ENCODE measurements at places on chromosomes 2 and 18. TPM values are rescaled to one million over a fixed set of nuclear protein-coding genes. Genes with fewer than 3 reads are reported as not detected.

DNA sequence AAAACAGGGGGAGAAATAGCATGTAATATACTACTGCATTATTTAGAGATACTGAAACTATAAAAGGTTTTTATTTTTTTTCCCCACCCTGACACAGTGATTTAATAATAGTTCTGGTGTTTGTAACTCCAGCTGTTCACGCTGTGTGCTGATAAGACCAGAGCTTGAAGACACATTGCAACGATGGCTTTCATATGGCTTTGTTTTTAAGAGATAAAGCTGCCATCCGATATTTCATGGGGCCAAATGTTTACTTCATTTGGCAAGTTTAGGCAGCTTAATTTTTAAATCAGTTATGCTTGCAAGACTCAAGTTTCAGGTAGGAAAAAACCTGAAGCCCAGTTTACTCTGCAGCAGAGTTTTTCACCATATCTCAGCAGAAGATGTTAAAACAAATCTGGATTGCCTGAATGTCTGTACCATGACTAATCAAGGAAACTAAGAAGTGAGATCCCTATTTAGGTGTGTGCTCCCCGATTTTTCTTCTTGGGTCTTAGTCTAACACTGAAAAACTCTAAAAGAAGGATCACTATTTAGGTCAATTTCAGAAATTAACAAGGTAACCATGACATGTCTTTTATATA lies 508.6 kb downstream of the PARD3B start:
- DNase-seq = no peak

- DNase-seq = no peak
Measured at GRCh38 chr2:9699139-9700108, 68.6 kb upstream of the YWHAQ start.

- DNase-seq = no peak
Measured at GRCh38 chr2:84858123-84858522, 22.8 kb downstream of the TRABD2A start.

- DNase-seq = no peak
Measured at GRCh38 chr18:56637711-56638231, 621 bp downstream of the TXNL1 start.

- peak; percentile 49 for DNase-seq
Measured at GRCh38 chr2:161172901-161173540, 12.8 kb downstream of the TANK start.

DNA sequence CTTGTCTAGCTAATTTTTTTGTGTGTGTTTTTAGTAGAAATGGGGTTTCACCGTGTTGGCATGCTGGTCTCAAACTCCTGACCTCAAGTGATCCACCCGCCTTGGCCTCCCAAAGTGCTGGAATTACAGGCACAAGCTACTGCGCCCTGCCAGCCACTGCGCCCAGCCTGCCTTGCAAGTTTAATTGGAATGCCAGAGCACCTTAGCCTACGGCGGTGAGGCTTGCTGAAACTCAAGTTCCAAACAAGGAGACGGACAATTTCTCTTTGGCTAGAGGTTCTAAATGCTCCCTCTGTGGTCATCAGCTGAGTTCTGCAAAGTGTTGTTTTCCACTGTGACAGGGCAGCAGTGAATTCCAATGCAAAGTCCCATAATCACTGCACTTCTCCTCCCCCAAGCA lies 583.4 kb downstream of the KCNJ3 start:
- DNase-seq = no peak

DNA sequence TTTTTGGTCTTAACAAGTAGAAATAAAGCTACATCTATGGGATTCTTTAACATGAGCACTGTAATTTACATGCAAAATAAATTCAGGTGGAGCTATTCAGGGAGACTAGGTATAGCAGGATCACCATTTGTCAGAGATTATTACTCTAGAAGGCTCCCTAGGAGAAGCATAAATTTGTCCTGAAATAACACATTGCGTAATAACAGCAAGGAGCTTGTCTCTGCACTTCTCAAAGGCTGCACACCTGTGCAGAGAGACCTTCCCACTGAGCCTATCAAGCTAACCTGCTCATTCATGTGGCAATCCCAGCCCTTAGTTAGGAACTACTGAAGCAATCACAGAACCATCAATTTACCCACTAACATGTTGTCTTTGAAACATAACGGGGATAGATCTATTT lies 437.4 kb upstream of the MC4R start:
- DNase-seq = no peak

GRCh38 chr2:99662761-99663341 lies 173.0 kb upstream of the REV1 start:
- no peak for DNase-seq

Gene DAPL1
- not detected for total RNA-seq

Gene IL1F10
- total RNA-seq = not detected

DNA sequence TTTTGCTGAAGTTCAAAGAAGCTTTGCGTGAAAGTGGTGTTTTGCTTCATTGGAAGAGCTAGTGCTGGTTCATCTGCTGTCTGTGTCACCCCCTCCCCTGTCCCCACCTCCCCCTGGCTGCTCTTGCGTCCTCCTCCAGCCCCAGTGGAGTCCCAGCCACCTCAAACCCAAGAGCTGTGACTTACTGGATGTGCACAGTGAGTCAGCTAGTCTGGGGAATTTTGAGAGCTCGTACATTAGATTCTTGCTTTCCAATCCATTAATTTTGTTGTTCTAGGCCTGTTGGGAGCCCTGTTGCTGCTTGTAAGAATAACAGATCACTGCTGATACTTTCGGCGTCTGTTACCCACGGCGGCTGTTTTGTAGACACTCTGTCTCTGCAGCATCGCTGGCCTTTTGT lies 412.1 kb downstream of the TSN start:
- no peak for DNase-seq

Gene GALNT14
- total RNA-seq = 1.1 TPM

Gene SLC39A6
- 16.6 TPM for total RNA-seq

- no peak for DNase-seq
Measured at GRCh38 chr2:215750763-215751162, 262.6 kb downstream of the MREG start.

Gene CXCR1
- total RNA-seq = 1.8 TPM

GRCh38 chr18:48831802-48832201 lies 119.0 kb downstream of the SMAD7 start:
- no peak for DNase-seq

- no peak for DNase-seq
Measured at GRCh38 chr2:181077128-181077709, 96.8 kb downstream of the UBE2E3 start.

Gene MSH6
- 40.5 TPM for total RNA-seq

Gene MOGAT1
- total RNA-seq = 5.1 TPM

- no peak for DNase-seq
Measured at GRCh38 chr2:139142252-139142880, 362.2 kb upstream of the NXPH2 start.

- no peak for DNase-seq
Measured at GRCh38 chr2:119201815-119202214, 21.8 kb upstream of the STEAP3 start.

GRCh38 chr2:208627916-208628315 lies 221.3 kb downstream of the PTH2R start:
- no peak for DNase-seq

GRCh38 chr2:148674063-148675020 lies 29.8 kb downstream of the EPC2 start:
- DNase-seq = no peak

- DNase-seq = no peak
Measured at GRCh38 chr18:2316751-2317696, 254.3 kb downstream of the METTL4 start.

DNA sequence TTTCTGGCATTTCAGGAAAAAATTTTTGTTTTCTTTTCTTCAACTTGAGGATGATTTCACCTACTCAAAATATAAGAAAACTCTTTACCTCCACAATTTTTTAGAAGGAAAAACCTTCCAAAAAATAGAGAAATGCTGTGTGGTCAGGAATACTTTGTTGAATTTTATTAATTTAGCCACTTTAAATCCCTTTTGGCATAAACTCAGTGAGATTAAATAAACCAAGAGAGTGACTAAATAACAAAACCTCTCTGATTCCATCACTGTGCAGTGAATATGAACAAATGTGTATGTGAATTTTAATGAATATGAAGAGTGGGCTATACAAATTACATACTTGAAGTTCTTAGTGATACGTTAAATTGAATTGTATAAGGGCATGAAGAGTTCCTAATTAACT lies 25.8 kb upstream of the CYTIP start:
- no peak for DNase-seq

Gene NOL4
- 0.65 TPM for total RNA-seq

DNA sequence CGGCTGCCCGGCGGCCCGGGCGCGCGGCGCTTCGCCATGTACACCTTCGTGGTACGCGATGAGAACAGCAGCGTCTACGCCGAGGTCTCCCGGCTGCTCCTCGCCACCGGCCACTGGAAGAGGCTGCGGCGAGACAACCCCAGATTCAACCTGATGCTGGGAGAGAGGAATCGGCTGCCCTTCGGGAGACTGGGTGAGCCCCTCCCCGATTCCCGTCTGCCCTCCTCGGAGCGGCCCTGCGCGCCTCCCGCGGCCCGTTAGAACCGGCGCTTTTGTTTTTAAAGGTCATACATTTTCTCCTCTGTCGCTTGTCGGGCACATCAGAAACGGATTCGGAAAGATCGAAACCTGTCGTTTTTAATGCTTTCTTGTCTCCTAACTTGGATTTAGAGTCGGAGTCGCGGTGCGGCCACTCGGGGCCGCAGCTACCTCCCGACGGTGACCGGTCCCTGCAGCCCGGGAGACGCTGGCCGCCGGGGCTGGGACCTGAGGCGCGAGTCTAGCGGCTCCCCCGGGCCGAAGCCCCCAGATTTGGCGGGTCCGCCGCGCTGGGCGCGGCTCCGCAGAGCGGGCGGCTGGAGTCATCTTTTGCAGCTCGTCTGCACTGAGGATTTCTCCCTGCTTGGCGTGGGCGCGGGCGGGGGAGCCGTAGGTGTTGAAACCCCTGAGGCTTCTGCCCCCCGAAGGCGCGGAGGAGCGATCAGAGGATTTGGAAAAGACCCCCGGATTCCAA lies 519 bp downstream of the TTL start:
- peak; percentile 56 for DNase-seq

DNA sequence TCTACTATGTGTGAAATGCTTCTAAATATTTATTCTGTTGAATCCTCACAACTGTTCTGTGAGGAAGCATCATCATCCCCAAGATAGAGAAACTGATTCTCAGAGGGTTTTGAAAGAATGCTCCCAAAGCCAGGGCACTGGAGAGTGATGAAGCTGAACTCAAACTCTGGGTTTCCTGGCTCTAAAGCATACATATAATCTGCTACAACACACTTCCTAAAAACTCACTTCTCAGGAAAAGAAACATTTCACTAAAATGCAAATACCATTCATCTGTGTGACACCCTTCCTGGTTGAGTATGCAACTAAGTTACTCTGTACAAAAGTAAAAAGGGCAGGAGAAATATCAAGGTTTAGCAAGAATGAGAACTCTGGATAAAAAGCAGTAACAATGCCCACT lies 58.6 kb downstream of the GRB14 start:
- DNase-seq = no peak

GRCh38 chr2:101500860-101501259 lies 25.9 kb upstream of the RFX8 start:
- DNase-seq = no peak

DNA sequence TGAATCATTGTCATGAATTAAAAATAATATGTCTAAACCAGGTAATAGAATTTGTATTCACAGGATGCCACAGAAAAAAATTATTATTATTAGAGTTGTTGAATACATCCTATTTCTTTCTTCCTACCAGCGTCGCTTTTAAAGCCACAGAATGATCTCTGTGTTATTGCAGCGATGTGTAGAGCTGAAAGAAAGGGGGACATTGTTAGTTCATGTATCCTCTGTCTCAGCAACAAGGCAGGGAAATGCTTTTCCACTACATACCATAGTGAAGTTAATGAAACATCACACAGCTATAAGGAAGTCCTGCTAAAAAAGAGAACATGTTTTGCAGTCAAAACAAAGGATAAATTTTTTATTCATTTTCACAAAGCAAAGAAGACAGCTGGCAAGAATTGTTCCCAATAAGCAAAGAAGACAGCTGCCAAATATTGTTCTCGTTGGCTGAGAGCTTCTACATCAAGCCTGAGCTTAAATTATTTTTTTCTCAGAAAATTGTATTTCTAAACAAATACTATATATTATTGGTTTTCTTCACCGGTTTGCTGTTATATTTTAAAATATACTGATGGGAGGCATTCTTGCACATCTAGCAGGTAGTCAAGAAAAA lies 1234.4 kb downstream of the SUCLG1 start:
- no peak for DNase-seq

Gene LINC00305
- total RNA-seq = not detected

GRCh38 chr18:23077493-23078256 lies 57.6 kb upstream of the CABLES1 start:
- DNase-seq = no peak

DNA sequence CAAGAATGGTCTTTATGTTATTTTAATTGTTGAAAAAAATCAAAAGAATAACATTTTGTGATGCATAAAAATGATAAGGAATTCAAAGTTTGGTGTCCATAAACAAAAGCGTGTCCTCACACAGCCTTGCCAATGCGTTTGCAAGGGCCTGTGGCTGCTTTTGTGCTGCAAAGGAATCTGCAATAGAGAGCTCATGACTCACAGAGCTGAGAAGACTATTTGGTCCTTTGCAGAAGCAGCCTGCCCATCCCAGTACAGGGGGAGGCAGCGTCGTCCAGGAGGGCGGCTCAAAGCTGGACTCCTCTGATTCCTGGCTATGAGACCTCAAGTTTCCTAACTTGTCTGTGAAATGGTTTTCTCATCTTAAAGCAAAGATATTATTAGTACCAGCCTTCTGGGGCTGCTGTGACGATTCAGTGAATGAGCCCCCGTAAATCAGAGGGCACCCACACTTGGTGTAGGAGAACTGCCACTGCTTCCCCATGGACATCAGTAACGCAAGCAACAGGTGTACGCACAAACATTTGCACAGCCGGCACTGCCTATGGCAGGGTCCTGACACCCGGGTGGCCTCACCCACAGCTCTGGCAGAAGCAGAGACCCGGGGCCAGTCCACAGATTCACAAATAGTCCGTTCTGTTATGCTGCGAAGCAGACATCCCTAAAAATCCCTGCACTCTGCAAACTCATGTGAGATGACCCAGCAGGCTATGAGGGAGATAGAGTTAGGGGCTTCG lies 70.6 kb upstream of the ASAP2 start:
- DNase-seq = no peak

Gene LRRC30
- total RNA-seq = not detected

Gene FIGN
- total RNA-seq = 4.9 TPM

DNA sequence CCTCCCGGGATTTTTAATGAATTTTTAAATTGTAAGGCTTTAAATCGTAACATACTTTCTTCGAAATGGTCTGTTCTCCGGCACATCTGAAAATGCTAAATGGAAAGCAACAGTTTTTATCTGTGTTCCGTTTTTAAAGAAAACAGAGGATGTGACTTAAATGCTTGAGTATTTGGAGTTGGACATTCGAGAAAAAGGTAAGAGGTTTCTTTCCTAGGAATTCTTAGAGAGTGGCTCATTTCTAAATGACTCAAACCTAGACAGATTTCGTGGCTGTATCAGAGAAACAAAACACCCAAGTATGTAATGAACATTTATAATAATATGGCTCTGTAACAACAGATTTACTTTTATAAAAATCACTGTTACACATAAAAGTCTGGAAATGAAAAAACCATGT lies 177.6 kb upstream of the CCDC68 start:
- DNase-seq = no peak

Gene TCF7L1
- 1.6 TPM for total RNA-seq
